Left renal cortex interstitium (tissue), 4 donors: ENCODE measurements at places on chromosomes 3 and 15.
A peak's percentile ranks its signal among the peaks of the same experiment; 100 is the strongest.

GRCh38 chr3:23999012-23999641, 54.0 kb downstream of the NR1D2 start:
- DNase-seq: peak; percentile 61

GRCh38 chr3:157354722-157355121, 81.9 kb upstream of the PTX3 start:
- no peak for DNase-seq

GRCh38 chr3:170640737-170641171, 54.9 kb upstream of the SLC7A14 start:
- DNase-seq: no peak

GRCh38 chr3:76615719-76616118, 424.2 kb upstream of the ROBO2 start:
- no peak for DNase-seq

DNA sequence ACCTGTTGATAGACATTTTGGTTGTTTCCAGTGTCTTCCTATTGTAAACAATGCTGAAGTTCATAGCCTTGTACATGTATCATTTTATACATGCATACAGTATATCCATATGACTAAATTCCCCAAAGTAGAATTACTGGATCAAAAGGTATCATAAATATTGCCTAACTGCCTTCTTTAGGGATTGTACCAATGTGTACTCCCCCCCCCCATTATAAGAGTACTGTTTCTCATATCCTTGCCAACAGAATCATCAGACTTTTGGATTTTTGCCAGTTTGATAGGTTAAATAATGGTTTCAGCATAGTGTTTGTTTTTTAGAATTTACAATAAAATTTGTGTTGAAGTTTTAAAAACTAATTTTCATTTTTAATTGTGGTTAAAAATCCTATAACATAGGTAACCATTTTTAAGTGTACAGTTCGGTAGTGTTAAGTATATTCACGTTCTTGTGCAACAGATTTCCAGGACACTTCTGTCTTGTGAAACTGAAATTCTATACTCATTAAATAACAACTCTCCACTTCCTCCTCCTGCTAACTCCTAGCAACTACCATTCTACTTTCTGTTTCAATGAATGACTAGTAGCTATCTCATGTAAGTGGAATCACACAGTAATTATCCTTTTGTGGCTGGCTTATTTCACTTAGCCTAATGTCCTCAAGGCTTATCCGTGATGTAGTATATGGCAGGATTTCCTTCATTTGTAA, 30.8 kb upstream of the MAP3K13 start:
- no peak for DNase-seq

- no peak for DNase-seq
Observed at GRCh38 chr3:22779737-22780136, 423.4 kb upstream of the UBE2E2 start.

DNA sequence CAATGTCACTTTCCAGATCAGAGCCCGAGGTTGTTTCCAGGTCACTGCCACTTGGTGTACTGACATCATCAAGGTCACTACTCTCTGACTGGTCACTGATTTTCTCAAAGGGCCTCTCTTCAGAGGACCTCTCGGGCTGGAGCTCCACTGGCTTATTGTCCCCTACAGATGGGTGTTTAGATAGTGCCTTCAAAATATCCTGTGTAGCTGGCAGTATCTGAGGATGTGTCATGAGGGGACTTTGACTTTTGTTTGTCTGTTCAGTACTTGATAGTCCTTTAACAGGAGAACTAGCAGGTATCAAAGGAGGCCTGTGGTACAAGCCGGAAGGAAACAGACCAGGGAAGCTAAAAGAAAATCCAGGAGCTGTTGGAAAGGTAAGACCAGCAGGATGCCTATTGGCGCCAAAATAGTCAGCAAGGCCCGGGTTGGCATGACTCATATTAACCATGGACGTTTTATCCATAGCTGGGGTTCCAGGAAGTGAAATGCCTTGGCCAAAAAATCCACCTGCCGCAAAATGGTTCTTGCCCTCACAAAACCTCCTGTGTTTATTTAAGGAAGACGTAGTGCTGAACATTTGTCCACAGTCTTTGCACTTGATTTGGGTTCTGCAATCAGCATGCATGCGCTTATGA, 547.3 kb downstream of the MECOM start:
- no peak for DNase-seq

DNA sequence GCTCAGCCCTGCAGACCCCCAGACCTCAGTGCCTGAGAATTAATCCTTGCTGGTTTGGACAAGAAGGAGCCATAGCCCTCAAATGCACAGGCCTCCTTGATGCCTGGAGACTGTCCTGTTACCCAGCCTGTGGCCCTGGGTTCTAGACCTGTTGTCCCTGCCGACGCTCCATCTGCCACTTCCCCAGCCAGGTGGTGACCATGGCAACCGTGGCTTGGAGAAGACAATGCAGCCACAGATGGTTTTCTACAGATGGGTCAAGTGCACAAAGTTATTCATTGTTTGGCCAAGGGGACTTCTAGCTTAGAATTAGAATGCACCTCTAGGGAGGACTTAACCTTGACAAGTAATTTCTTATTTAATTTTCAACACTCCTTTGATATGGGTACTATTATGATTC, 297.1 kb downstream of the UACA start:
- DNase-seq: no peak

- no peak for DNase-seq
Observed at GRCh38 chr3:130596484-130596883, 79.5 kb downstream of the COL6A6 start.

GRCh38 chr15:90145761-90146160, 43.5 kb upstream of the IDH2 start:
- DNase-seq: no peak

GRCh38 chr3:171950373-171950772, 89.0 kb upstream of the FNDC3B start:
- no peak for DNase-seq

GRCh38 chr3:195543500-195544229, 540 bp upstream of the PPP1R2 start:
- peak; percentile 82 for DNase-seq

DNA sequence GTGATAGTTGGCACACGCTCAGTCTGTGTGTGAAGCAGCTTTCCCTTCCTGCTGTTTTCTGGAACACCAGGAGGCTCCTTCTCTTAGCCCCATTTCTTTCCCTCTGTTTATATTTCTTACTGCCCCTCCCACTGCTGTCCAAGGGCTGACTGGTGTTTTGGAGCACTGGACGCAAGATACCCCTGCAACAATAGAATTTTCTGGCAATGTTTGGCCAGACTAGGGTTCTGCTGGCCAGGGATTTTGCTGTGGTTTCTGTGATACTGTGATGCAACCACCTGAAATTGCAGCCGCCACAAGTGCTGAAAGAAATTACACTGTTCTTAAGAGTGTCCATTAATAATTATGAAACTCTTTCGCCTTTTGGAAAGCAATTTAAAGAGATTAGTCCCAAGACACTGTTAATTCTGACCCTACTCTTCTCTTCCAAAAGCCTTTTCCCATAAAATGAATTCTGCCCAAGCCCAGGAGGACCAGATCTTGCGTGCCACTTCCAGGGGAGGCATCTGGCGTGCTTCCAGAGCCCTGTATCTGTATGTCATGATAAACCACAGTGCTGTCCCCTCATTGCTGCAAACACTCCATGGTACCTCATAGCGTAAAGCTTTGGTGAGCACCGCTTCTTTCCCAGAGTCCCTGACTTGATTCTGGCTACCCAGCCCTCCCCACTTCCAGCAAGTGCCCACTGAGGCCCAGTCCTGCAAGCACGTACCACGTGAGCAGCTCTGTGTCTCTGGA, 159.4 kb upstream of the CHRM5 start:
- no peak for DNase-seq

DNA sequence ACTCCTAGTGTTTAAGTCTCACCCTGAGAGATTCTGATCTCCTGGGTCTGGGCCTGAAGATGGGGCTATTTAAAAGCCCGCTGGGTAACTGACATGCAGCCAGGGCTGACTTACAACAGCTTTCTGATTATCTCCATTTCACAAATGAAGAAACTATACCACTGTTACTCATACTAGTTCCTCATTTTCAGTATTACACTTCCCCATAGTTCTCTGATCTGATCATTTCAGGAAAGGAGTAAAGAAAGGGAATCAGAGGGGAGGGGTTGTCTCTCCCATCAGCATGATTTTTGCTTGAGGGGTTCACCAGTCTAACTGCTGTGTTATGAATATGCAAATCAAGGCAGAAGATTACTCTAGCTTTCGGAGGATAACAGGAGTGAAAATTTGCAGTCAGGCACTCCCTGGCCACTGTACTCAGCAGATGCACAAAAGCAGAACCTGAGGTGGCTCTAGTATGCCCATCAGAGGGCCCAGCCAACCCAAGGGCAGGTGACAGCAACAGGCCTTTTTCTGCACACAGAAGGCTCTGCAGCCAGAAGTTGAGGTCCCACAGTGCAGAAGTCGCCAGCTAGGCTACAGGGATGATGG, 59.4 kb downstream of the DAPK2 start:
- DNase-seq: no peak

DNA sequence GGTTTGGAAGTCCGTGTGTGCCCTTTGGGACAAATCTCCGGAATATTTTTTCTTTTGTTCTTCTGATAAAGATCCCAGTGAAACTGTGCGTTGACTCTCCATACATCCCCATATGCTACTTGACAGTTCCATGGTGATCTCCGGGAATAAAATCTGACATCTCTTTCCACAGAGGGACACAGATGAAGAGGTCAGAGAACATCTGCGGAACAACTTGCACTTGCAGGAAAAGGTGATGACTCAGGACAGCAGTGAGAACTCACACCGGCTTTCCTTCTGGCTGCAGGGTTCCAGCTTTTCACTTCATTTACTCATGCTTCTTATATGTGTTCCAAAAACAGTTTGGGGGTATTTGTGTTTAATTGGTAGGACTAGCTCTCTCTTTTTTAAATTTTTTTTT, 157.5 kb upstream of the CHRM5 start:
- DNase-seq: no peak

GRCh38 chr3:41035456-41036022, 163.8 kb upstream of the CTNNB1 start:
- no peak for DNase-seq

GRCh38 chr3:86990012-86990733, 776 bp downstream of the VGLL3 start:
- DNase-seq: peak; percentile 8

GRCh38 chr15:75352186-75353080, 5.6 kb downstream of the NEIL1 start:
- DNase-seq: no peak

GRCh38 chr15:48802867-48803266, 8.0 kb downstream of the CEP152 start:
- no peak for DNase-seq

- DNase-seq: no peak
Observed at GRCh38 chr3:169527507-169527906, 136.0 kb downstream of the MECOM start.

DNA sequence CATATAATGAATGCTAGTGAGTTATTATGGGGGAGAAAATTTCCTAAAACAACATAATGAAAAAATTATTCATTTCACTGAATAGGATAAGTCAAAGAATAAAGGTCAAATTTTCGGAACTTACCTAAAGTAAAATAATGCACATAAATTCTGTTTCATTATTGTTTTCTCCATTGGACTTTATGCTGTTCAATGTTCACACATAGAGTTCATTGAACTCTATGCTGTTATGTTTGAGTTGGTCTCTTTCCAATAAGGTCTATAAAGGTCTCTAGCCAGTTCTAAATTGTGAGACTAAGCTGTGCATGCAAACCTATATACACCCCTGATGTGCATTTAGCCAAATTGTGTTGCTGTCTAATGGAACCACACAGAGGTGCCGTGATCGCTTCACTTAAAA, 28.5 kb upstream of the STT3B start:
- DNase-seq: no peak

- DNase-seq: no peak
Observed at GRCh38 chr3:126696701-126697267, 7.3 kb upstream of the CHCHD6 start.
